Liver (tissue), 10 donors: ENCODE measurements at places on chromosomes 13 and 19. TPM values are rescaled to one million over a fixed set of nuclear protein-coding genes. Genes with fewer than 3 reads are reported as not detected.
A peak's percentile ranks its signal among the peaks of the same experiment; 100 is the strongest.

- no peak overlapping the region for H3K27ac ChIP-seq
- H3K4me1 ChIP-seq: no peaks in the 10 kb centered on the region
- H3K27me3 ChIP-seq: no peaks in the 10 kb centered on the region
- H3K4me3 ChIP-seq: no peak overlapping the region
- DNase-seq: no peak
Observed at GRCh38 chr13:106498571-106498970, 36.9 kb downstream of the EFNB2 start.

DNA sequence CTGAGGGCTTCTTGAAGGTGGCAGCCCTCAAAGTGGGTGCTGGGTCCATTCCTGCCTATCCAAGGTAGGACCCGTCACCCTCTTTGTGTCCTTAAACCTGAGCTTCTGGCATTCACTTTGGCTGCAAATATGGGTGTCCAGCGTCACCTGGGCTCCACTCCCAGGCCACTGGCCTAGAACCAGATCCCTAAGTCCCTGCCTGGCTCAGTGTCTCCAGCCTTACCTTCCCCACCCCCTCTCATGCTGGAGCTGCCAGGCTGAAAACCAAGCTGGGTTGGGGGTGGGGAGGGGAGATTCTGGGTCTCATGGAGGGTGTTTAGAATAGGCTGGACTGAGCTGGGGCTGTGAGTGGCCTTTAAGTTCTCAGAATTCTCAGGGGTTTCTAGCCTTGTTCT lies 12.4 kb downstream of the PDE4A start:
- no peaks in the 10 kb centered on the region for H3K36me3 ChIP-seq
- no peak for DNase-seq
- H3K27me3 ChIP-seq: peaks cover 4% of the 10 kb centered on the region
- H3K4me3 ChIP-seq: no peak overlapping the region
- H3K4me1 ChIP-seq: peaks cover 3% of the 10 kb centered on the region

DNA sequence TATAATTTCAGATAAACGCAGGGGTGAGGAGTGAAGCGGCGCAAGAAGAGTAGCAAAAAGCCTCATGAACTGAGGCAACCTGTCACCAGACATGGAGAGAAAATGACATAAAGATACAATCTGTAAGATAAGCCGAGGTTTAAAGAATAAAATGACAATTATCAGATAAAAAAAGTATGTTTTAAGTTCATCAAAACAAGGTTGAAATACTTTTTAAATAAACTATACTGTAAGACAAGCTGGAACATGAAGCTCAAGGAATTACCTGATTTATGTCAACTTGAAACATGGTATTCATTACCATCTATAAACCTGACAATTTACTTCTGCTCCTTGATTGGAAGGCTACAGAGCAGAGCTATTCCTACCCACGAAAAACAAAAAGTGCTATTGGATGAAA lies 61.6 kb downstream of the MYCBP2 start:
- H3K4me1 ChIP-seq: no peaks in the 10 kb centered on the region
- H3K27ac ChIP-seq: no peak overlapping the region
- DNase-seq: no peak
- peaks cover 21% of the 10 kb centered on the region for H3K36me3 ChIP-seq
- no peak overlapping the region for H3K4me3 ChIP-seq
- no peaks in the 10 kb centered on the region for H3K27me3 ChIP-seq

GRCh38 chr13:34776390-34776981 lies 165.6 kb upstream of the NBEA start:
- H3K27ac ChIP-seq: no peak overlapping the region
- no peaks in the 10 kb centered on the region for H3K4me1 ChIP-seq
- no peak for DNase-seq
- no peaks in the 10 kb centered on the region for H3K36me3 ChIP-seq
- no peak overlapping the region for H3K4me3 ChIP-seq

ZNF256 gene
- 4.4 TPM for total RNA-seq

CERS1 gene
- not detected for total RNA-seq

GRCh38 chr13:41455725-41456419 lies 1.5 kb upstream of the RGCC start:
- H3K4me1 ChIP-seq: peaks cover 8% of the 10 kb centered on the region
- H3K27ac ChIP-seq: no peak overlapping the region
- H3K4me3 ChIP-seq: no peak overlapping the region
- no peak for DNase-seq
- no peaks in the 10 kb centered on the region for H3K27me3 ChIP-seq

DCT gene
- 0.19 TPM for total RNA-seq

DNA sequence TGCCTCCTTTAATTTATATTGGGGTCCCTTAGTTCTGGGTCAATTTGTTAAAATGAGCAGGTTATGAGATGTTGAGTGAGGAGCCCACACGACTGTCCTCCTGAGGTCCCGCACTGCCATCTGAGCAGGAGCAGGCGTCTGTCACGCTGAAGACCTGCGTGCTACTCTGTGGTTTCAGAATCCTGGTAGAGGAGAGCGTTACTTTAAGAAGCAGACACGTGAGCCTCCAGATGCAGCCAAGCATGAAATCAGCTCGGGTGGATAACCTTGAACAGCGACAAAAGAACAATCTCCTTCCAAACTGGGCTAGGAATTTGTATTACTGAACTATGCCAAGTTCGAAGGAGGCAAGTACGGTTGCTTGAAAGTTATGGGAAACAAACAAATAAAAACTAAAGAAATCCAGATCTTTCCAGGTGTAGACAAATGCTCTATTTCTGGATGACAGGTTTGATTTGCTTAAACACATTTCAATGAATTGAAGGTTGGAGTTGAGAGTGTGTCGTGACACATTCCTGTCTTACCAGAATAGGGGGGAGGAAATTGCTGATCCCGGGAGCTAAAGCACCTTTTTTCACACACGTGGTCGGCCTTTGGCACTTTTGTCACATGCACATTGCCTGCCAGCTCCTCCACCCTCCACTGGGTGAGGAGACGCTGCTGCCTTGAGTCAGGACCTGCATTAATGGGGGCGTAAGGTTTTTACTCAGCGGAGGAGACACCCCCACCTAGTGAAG lies 945.5 kb upstream of the SLC10A2 start:
- no peaks in the 10 kb centered on the region for H3K36me3 ChIP-seq
- no peak for DNase-seq
- H3K27me3 ChIP-seq: no peaks in the 10 kb centered on the region
- H3K4me1 ChIP-seq: no peaks in the 10 kb centered on the region

DNA sequence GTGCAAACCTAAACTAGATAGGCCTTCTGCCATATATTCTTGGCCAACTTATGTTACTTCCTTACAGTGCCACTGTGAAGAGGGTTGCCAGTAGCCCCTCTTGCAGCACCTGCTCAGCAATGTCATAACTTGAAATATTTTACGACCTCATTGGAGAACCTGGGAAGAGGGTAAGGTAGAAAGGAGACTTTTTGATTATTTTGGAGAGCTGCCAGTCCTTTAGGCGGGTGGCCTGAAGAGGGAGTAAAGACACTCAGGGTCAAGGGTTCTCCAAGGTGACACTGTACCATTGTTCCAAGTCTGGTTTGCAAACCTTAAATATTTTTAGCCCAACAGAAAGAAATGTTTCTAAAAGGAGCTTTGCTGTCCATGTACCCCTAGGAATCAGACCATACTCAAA lies 118.3 kb downstream of the FLT1 start:
- H3K27me3 ChIP-seq: no peaks in the 10 kb centered on the region
- no peak overlapping the region for H3K4me3 ChIP-seq
- DNase-seq: no peak
- H3K4me1 ChIP-seq: no peaks in the 10 kb centered on the region
- no peak overlapping the region for H3K27ac ChIP-seq
- no peaks in the 10 kb centered on the region for H3K36me3 ChIP-seq

DNA sequence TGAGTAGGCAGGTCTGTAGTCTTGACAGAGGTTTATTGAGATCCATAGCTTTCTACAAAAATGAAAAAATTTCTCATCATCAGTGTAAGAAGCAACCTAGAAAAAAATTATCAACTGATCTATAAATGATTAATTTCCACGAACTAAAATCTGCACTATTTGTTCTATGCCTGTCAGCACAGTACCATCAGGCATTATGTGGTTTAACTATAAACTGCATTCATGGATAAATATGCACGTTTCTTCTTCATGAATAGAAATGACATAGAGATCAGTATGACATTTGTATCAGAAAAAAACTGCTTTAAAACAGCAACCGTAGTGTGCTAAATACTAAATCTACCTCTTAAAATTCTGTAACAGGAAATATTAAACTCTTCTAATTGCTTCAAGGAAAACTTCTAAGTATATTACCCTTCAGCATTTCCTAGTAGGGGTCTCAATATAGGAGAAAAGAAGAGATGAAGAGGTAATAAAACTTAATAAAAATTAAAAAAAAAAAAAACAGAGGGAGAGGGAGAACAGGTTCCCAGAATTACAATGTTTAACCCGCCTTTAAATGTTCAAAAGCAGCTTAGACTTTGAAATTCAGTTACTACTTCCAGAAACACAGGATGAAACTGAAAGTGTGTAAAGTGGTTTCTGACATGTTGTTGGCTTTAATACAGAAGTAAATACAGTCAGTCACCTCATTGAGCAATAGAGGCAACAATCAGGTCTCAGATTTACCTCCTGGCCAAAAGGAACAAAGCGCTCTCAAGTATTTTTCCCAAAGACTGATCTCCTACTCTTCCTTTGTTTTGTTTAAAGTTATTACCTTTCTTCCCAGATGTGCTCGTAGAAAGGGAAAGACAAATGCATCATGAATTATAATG lies 144.4 kb downstream of the DIAPH3 start:
- peaks cover 4% of the 10 kb centered on the region for H3K4me1 ChIP-seq
- no peak overlapping the region for H3K27ac ChIP-seq
- DNase-seq: no peak
- H3K27me3 ChIP-seq: no peaks in the 10 kb centered on the region

SKA3 gene
- total RNA-seq: under 0.01 TPM

- H3K27me3 ChIP-seq: no peaks in the 10 kb centered on the region
- H3K27ac ChIP-seq: no peak overlapping the region
- DNase-seq: no peak
- no peaks in the 10 kb centered on the region for H3K4me1 ChIP-seq
- no peaks in the 10 kb centered on the region for H3K36me3 ChIP-seq
- H3K4me3 ChIP-seq: no peak overlapping the region
Observed at GRCh38 chr13:110089815-110090214, 217.1 kb downstream of the COL4A1 start.

- H3K27ac ChIP-seq: no peak overlapping the region
- no peaks in the 10 kb centered on the region for H3K4me1 ChIP-seq
- H3K4me3 ChIP-seq: no peak overlapping the region
- DNase-seq: no peak
- no peaks in the 10 kb centered on the region for H3K27me3 ChIP-seq
Observed at GRCh38 chr13:64718116-64718515, 2512.0 kb downstream of the PCDH9 start.

MATK gene
- 2.7 TPM for total RNA-seq

CCDC70 gene
- total RNA-seq: not detected

DNA sequence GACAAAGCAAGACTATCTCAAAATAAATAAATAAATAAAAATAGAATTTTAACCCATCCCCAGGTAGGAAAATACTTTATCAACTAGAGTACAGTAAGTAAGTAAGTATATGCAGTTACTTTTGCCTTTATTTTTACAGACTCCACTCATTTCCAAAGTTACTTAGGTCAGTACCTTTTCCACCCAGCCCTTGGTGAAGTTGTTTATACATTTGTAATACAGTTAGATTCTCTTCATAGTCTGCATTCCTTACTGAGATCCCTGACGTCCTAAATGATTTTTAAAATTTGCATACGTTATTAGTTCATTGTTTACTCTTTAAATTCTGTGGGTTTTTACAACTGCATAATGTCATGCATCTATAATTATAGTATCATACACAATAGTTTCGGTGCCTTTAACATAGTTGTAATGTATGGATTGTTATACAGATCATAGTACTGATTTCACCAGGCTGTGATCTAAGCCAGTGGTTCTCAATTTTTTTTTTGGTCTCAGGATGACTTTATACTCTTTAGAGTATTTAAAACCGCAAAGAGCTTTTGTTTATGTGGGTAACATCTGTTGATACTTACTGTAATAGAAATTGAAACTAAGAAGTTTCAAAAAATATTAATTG lies 10.4 kb downstream of the SETDB2 start:
- H3K27me3 ChIP-seq: no peaks in the 10 kb centered on the region
- H3K27ac ChIP-seq: no peak overlapping the region
- no peak overlapping the region for H3K4me3 ChIP-seq
- DNase-seq: no peak
- no peaks in the 10 kb centered on the region for H3K36me3 ChIP-seq

GRCh38 chr19:48085076-48085475 lies 25.5 kb downstream of the PLA2G4C start:
- H3K4me3 ChIP-seq: no peak overlapping the region
- no peak overlapping the region for H3K27ac ChIP-seq
- no peaks in the 10 kb centered on the region for H3K27me3 ChIP-seq
- no peak for DNase-seq
- H3K4me1 ChIP-seq: no peaks in the 10 kb centered on the region
- H3K36me3 ChIP-seq: peaks cover 2% of the 10 kb centered on the region

- no peaks in the 10 kb centered on the region for H3K4me1 ChIP-seq
- no peaks in the 10 kb centered on the region for H3K36me3 ChIP-seq
- no peak for DNase-seq
- H3K27me3 ChIP-seq: no peaks in the 10 kb centered on the region
- no peak overlapping the region for H3K4me3 ChIP-seq
Observed at GRCh38 chr13:39788102-39788501, 132.6 kb downstream of the COG6 start.

COL4A1 gene
- 68.5 TPM for total RNA-seq

CCDC169 gene
- total RNA-seq: not detected

DNA sequence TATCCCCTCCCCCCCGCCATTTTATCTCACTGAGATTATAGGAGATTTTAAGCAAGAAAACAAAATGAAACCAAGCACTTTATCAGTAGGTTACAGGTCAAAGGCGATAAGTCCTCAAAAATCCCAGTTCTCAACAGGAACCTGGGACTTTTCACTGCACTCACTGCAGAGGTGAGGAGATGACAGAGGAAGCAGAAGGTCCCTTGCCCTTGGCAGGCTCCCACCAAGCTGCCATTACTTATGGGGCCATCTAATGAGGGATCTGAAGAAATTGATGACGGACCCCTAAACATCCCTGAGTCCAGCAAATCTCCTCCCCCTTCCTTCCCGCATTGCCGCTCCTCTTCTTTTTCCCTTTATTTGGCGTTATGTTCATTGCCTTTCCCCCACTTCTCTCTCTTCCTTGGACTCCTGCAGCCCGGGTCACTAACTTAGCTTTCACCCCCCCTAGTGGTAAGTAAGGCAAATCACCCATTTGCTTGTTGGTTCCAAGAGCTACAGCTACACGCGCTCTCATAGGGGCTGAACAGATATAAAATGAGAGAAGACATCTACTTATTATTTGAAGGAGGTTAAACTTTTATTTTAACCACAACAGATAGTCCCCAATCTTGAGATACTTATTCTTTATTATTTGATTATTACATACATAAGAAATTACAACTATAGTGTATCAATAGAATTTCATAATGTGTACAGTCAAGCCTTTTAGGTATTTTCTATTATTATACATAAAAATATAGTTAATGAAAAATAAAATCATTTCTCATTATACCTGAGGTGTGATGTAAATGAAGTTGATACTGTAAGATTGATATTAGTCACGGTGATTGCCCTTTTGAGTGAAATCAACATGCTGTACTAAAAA lies 52.0 kb upstream of the ARGLU1 start:
- H3K4me3 ChIP-seq: peak overlapping the region; percentile 53
- H3K36me3 ChIP-seq: no peaks in the 10 kb centered on the region
- no peaks in the 10 kb centered on the region for H3K27me3 ChIP-seq
- no peaks in the 10 kb centered on the region for H3K4me1 ChIP-seq
